Left ventricle myocardium inferior (tissue), 1 donor: ENCODE measurements at places on chromosomes 2 and 18. TPM values are rescaled to one million over a fixed set of nuclear protein-coding genes. Genes with fewer than 3 reads are reported as not detected.

The CAPG gene
- total RNA-seq: 3.5 TPM

The PDCL3 gene
- total RNA-seq: 27.6 TPM

The DOK6 gene
- total RNA-seq: 0.96 TPM

The CCNYL1 gene
- total RNA-seq: 7.6 TPM

GRCh38 chr18:54671291-54671881 lies 80.3 kb downstream of the DYNAP start:
- no peak for DNase-seq

- DNase-seq: no peak
Measured at GRCh38 chr2:38701542-38701941, 35.6 kb downstream of the GALM start.

DNA sequence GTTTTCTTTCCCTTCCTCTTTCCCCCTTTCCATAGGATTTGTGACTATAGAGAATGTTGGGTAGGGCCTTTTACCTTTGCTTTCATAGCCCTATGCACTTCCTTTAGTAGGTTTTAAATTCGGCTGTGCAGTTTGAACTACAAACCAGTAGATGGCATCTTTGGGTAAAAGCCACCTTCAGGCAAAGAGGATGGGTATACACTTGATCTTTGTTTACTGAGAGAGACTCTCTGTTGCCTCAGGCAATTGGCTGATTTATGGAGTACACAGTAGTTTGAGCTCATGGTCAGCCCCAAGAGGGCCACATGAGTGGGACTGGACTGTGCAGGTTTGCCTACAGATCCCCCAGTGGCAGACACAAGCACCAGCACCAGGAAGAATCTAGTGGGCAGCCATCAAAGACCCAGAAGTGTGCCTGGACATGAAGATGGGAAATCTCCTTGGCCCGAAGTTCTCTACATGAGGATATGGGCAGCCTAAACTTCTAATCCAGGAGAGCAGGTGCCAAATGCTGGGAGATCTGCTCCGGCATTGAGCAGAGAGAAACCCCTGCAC lies 1304.3 kb upstream of the DDX18 start:
- no peak for DNase-seq

DNA sequence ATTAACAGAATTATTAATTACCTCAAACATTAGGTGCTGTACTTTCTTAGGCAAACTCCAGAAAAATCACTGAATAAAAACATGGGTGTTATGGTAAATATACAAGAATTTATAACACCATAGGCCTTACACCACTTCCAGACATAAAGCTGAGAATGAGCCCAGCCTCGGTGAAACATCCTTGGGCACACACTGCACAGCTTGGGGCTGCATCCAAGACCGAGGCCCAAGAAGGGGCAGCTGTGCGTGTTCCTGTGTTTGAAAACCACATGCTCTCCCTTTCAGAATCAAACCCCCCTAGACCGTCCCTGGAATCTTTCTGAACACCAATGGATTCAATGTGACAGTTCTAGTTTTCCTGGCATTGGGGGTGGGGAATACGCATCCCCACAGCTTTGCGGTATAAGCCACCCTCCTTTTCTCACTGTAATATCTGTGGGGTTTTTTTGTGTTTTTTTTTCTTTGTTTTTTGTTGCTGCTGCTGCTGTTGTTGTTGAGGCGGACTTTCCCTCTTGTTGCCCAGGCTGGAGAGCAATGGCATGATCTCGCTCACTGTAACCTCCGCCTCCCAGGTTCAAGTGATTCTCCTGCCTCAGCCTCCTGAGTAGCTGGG lies 12.9 kb downstream of the ERFE start:
- DNase-seq: no peak

- DNase-seq: no peak
Measured at GRCh38 chr2:135167273-135167672, 115.2 kb downstream of the RAB3GAP1 start.

- no peak for DNase-seq
Measured at GRCh38 chr2:235048549-235048948, 96.7 kb downstream of the SH3BP4 start.

DNA sequence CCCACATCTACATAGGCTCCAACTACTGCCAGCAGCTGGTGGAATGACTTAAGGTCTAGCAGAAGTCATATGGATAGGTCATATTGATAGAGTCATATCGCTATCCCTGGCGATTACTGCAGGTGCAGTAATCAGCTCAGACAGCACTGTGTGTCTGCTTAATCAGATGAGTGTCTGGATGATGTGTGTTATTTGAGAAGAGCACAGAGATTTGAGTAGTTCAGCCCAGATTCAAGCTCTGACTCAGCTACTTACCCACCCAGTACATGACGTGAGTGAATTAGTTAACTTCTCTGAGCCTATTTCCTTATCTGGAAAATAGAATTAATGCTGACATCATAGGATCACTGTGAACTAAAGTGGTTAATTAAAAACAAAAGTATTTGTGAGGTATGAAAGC lies 78.9 kb downstream of the EHD3 start:
- DNase-seq: no peak

GRCh38 chr2:190717306-190717705 lies 68.4 kb downstream of the NAB1 start:
- DNase-seq: no peak

DNA sequence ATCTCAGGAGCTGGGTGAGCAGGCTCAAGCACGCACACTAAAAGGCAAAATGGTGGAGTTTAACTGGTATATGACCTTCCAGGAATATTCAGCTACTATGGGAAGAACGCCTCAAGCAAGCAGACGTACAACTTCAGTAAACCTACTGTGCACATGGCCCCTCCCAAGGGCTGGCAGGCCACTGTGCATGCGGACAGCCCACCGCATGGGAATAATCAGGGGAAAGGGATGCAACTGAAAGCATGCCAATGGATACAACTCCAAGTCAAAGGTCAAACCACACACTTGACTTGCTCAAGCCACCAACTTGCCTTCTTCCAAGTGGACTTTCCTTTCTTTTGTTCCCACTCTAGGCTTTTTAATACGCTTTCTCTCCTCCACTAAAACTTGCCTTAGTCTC lies 121.6 kb upstream of the SNTG2 start:
- DNase-seq: no peak
